ENCODE measurements at places on chromosomes 11 and 22. TPM values are rescaled to one million over a fixed set of nuclear protein-coding genes. Genes with fewer than 3 reads are reported as not detected.
A peak's percentile ranks its signal among the peaks of the same experiment; 100 is the strongest.

Gene MS4A15
- polyA plus RNA-seq, result not detected

Gene HORMAD2
- not detected for polyA plus RNA-seq

Gene CECR2
- 14.3 TPM for polyA plus RNA-seq

Gene DSCAML1
- polyA plus RNA-seq, result 3.0 TPM

Gene ENTHD1
- not detected for polyA plus RNA-seq

Gene MUC5AC
- 0.03 TPM for polyA plus RNA-seq

Gene C22orf42
- polyA plus RNA-seq, result not detected

Gene KIAA1671
- 26.0 TPM for polyA plus RNA-seq

Gene SCT
- 2.8 TPM for polyA plus RNA-seq

Gene MMP8
- polyA plus RNA-seq, result 0.06 TPM

Gene MAPK8IP1
- polyA plus RNA-seq, result 9.0 TPM

DNA sequence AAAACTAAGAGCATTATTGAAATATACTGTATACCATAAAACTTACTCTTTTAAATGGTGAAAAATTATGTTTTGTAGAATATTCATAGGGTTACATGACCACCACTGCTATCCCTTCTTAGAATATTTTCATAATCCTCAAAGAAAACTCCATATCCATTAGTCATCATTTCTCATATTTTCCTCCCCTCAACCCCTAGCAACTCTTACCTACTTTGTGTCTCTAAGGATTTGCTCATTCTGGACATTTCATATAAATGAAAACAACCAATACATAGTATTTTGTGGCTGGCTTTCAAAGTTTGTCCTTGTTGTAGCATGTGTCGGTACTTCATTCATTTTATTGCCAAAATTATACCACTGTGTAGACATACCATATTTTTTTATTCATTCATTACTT lies 863.8 kb downstream of the KCNA4 start:
- DNase-seq, result no peak

DNA sequence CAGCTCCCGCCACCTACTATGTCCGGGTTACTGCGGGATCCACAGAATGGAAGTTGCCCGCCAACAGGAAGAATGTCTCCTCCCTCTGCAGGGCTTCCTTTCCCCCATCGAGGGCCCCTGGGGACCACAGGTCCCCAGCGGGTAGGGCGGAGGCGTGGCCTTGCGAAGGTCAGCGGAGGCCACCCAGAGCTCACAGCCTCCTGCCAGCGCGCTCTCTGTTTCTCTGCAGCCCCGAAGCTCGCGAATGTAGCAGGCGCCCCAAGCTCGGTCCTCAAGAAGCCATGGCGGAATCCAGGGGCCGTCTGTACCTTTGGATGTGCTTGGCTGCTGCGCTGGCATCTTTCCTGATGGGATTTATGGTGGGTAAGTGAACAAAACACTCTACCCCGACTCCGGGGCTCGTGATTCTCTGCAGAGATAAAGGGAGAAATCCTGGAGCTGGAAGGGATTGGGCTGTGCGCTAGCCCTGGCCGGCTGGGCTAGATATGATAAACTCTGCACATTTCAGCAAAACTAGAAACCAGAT lies at the start of gene NAALAD2:
NAALAD2 (plus strand) TSS at position 186 of the 526 bp plus-strand sequence; CDS start at position 282, 96 bp downstream.
- peak; percentile 24 for DNase-seq

GRCh38 chr11:47360341-47360740 lies 7.8 kb upstream of the MYBPC3 start:
- no peak for DNase-seq

- DNase-seq, result peak; percentile 21
These were observed 84.0 kb upstream of the RCN1 start for GRCh38 chr11:32006799-32007388.

DNA sequence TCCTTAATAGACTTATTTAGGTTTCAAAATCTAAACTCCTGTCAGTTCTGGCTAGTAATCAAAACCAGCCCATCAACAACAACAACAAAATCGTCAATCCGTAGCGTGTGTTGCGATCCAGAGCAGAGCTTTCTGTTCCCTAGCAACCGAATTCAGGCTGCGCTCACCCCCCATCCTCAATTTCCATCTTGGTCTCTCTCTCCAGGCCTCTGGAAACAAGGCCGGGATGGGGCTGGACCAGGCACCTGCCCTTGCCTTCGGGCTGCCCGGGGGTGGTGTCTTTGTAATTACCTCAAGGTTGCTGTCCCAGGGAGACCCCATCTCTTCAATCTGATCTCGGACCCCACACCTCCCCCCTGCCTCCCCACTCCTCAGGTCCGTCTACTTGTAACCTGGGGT lies 1341.5 kb downstream of the BRD1 start:
- no peak for DNase-seq

DNA sequence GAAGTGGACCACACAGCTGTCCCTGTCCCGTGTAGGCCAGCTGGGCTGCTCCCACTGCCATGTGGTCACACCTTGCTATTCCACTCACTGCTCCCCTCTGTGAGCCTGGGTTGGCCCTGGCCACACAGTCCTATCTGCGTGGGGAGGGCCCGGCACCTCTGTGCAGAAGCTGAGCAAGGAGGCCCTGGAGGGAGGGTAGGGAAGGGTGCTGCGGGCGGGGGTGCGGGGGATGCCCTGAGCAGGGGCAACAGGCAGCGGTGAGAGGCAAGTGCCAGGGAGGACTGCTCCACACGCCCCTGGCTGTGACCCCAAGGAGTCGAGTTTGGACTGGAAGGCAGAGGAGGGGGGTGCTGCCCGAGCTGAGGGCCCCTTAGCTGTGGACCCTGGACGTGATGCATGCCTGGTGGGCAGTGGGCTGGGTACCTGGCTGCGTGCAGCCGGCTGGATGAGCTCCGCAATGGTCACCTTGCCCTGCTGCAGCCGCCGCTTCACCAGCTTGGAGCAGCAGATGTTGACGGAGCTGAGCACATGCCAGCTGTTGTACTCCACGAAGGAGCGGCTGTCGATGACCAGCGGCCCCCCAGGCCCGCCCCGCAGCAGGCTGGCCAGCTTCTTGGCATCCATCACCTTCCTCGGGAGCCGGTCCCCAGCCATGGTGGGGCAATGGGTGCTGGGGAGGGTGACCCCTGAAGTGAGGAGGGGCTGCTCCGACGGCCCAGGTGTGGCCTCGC lies 6.7 kb downstream of the DUSP8 start:
- DNase-seq, result no peak

- DNase-seq, result no peak
These were observed 698.4 kb downstream of the TBC1D22A start for GRCh38 chr22:47460861-47461260.

DNA sequence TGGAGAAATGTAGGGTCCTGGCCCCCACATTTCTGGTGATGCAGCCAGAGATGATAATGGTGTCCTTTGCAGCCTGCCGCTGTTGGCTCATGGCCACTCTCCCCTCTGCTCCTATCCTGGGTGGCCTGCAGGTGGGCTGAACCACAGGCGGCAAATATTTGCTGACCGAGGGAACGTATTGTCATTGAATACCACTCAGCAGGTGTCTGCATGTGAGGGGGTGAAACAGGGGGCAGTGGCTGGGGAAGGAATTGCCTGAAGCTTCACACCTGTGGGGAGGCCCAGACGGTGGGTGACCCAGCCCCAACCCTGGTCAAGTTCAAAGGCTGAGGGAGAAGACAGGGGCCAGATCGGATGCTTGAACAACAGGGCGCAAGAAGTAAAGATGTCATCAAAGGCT lies 73.3 kb upstream of the WNT11 start:
- DNase-seq, result no peak

- DNase-seq, result no peak
These were observed 174.0 kb downstream of the TBC1D22A start for GRCh38 chr22:46936378-46936903.

DNA sequence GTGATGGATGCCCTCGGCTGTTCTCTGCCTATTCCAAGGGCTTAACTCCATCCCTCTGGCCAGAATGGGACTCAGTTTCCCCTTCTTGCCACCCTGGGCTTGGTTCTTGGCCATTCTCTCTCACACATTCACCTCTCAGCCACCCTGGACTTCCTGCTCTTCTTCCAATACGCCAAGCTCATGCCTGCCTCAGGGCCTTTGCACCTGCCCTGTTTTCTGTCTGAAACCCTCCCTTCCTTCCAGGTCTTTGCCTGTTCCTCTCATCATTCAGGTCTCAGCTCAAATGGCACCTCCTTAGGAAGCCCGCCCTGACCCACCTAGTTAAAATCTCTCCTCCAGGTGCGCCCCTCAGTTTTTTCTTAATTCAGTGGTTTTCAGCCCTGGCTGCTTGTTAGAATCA lies 76.6 kb upstream of the TP53I11 start:
- no peak for DNase-seq

DNA sequence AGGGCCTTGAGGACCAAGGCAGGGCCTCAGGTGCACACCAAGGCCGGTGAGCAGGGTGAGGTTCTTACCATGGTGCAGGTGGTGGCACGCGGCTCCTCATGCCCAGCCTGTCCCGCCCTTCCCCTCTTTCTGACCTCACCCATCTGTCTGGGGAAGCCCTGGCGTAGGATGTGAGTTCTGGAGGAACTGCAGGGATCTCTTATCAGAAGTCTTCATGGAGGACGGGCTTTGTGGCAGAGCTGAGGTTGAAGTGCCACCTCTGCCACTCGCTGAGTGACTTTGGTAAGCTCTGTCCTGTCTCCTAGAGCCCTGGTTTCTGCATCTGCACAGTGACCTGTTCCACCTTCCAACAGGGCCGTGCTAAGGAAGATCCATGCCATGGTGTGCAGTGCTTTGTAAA lies 49.1 kb downstream of the LRRC32 start:
- DNase-seq, result no peak
